ENCODE measurements at places on chromosomes 3 and 15.

DNA sequence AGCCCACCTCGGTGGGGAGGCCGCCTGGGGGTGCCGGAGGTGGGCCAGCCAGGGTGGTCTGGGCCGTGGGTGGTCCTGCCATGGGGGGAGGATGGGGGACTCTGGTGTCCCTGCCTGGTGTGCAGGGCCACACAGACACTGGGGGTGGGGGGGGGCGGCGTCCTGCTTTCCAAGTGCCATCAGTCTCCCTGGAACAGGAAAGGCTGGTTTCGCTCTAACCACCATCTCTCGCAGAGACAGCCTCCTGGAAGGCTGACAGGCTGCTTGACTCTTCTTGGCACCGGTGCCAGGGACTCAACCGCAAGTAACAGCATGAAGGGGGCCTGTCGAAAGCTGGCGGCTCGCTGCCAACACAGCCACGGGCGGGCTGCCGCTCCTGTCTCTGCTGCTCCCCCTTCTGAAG lies 40.3 kb downstream of the RGMA start:
- no peak for DNase-seq

DNA sequence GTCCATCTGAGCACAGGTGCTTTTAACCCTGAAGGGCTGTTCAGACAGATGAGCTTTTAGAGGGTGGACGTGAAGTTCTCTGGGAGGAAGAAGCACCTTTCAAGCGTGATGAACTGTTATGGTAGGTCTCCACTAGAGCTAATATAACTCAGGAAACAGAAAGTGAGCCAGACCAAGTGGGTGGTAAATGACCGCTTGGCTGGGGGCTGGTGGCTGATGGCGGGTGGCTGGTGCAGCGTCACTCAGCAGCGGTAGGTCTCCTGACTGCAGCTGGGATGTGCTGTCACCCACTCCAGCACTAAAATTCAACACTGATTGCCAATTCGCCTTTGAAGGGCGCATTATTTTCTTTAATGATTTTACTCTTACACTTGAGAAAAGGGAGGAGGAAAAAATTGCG lies 31.2 kb upstream of the LACTB start:
- no peak for DNase-seq

- no peak for DNase-seq
These were observed 73.1 kb downstream of the TFG start for GRCh38 chr3:100782348-100782747.

DNA sequence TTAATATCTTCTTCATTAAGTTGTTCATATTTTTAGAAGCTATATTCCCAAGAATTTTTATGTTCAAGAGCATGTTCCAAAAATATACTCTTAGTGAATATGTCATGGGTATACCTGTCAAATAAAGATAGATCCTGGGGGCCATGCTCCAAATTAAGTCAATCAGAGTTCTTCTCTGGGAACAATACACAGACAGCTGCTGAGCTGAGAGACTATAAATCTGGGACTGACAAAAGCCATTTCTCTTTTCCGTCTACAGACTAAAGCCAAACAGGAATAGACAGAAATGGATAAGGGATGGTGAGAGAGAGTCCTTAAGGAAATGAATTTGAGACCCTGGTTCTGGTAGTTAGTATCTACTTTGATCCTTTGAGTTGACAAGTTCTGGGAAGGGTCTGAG lies 465.1 kb upstream of the RASGRP1 start:
- DNase-seq: no peak

DNA sequence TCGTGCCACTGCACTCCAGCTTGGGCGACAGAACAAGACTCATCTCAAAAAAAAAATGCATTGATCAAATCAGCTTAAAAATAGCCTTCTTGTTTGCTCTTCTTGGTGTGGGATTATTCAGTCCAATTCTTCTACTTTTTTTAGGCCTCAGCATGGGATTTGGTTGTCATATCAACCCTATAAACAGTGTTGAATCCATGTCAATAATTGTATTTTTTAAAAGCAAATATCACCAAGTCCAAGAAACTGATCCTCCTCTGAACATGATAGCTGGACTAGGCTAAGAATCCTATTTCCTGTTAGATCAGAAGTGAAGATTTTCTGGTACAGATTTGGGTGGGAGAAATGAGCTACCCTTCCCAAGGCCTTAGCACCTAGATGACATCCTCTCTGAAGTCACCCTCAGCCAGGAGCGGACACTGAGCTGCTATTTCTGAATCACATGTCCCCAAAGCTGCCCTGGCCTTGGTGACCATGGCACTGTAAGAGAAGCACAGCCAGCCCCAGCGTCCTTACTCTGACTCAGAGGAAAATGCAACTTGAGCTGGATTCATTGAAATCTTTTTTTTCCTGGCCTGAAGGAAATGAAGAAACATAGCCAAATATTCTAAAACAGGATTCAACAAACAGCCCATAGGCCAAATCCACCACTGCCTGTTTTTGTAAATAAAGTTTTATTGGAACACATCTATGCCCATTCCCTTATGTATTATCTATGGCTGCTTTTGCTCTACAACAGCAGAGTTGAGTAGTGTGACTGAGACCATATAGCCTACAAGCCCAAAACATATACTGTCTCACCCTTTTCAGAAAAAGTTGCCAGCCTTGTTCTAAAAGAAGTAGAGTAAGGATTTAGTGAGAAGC lies 215.9 kb upstream of the CTDSPL start:
- DNase-seq: no peak

- DNase-seq: no peak
These were observed 62.7 kb downstream of the RHCG start for GRCh38 chr15:89433686-89434085.

DNA sequence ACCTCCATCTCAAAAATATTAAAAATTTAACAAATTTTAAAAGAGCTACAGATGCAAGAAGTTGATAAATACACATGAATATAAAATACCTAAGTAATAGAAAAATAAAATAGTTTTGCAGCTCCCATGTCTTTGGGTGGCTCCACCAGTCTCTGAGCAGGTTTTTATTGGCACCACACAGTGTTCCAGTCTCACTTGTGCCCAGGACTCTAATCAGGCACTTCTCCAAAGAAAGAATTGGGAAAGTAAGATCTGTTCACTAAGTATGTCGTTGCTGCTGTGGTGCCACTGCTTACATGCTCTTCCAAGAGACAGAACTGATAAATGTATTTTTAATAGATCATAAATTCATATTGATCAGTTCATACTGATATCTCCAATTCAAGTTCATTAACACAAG lies 92.5 kb upstream of the ABI3BP start:
- DNase-seq: no peak

DNA sequence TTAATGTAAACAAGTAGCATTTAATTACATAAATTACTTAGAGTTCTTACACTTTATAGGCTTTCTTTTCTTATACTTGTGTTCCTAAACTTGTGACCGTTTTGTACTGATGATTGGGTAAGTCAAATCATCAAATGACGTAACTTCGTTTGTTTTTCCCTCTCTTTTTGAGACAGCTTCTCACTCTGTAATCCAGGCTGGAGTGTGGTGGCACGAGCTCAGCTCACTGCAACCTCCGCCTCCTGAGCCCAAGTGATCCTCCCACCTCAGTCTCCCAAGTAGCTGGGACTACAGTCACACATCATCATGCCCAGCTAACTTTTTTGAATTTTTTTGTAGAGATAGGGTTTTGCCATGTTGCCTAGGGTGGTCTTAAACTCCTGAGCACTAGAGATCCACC lies 226.0 kb downstream of the TCF12 start:
- DNase-seq: no peak

DNA sequence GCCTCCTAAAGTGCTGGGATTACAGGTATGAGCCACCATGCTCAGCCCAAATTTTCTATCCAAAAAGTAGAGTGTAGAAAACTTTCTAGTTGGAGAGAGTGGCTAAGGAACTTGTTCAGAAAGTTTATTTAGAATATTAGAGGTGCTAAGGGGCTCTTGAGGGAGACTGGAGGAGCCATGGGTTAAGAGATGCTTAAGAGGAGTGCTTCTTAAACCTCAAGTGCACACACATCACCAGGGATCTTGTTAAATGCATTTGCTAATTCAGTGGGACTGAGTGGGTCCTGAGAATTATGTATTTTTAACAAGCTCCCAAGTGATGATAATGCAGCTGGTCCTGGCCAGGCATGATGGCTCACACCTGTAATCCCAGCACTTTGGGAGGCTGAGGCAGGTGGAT lies 29.7 kb upstream of the SLMAP start:
- DNase-seq: no peak

DNA sequence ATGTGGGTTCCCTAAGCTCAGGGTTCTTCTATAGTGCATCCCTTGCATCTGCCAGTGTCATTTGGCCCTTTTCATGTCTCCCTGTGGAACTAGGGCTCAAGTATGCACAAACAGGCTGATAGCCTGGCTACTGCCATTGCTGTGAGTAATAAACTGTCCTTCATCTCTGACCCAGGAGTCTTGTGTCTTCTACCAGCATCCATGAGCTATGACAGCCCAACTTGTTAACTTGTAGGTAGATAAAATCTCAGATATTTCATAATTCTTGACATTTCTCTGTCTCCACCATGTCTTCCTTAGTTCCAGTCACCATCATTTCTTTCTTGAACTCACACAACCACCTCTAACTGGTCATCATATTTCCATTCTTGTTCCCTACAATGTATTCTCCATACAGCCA lies 19.5 kb upstream of the BCL2L10 start:
- no peak for DNase-seq

GRCh38 chr3:120741320-120741719 lies 996 bp downstream of the RABL3 start:
- no peak for DNase-seq

- no peak for DNase-seq
These were observed 181.0 kb upstream of the PPP2R3A start for GRCh38 chr3:135784557-135784956.

DNA sequence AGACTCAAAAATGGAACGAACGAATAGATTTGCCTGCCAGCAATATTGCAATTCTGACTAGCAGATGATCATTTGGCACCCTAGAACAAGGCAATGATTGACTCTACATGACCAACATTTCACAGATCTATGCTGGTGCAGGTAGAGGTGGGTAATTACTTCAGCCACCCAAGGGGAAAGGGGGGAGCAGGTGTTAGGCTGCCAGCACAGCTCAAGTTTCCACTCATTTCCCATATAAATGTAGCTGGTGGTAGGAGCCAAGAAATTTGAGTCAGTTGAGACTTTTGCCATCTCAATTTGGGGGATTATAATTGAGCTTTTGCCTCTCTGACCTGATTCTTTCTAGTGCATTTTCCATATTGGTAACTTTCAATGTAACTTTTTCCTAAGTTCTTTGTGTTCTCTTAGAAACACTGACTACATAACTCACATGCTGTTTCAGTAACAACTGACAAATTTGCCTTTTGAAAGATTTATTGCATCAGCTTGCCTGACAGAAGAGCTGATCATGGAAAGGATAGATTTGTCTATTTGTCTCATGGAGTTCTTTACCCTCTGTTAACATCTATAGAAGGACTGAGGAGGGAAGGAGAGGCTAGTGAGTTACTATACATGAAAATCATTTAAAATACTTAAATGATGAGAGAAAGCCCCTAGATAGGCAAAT lies 902.5 kb downstream of the ZPLD1 start:
- DNase-seq: no peak

DNA sequence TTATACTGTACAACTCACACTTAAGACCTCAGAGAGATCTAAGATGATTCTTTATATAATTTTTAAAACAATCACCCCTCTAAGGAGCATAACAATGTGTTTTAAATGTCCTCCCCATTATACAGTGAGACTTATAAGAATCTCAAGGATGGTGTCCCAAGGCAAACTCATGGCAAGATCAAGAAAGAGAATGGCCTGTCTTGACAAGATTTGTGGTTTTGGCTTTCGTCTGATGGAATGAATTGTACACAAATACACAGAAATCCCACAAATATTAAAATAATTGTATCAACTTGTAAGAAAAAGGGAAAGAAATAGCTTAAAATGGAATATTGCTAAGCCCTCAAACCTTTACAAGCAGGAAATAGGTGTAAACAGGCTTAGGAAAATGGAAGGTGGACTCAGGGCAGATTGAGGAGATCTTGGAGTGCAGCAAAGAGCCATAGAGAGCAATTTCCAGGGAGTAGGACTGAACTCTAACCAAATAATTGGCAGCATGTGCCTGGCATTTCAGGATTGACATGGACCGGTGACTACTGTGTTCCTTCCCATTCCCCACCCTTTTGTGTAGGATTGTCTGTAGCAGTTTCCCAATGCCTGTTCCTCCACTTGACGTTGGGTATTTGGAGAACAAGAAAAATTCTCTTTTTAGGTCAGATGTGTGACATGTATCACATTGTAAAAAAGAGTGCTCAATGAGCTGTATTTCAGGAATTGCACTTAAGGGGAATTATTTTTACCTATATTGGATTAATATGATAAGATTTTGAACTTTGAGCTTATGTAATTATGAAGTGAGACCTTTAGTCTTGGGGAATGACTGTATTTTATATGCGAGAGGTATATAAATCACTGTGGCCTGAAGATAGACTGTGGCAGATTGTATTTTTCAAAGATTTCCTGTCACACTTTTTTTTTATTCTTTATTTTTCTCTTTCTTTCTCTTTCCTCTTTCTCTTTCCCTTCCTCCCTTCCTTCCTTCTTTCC lies 317.8 kb upstream of the SLITRK3 start:
- DNase-seq: no peak

DNA sequence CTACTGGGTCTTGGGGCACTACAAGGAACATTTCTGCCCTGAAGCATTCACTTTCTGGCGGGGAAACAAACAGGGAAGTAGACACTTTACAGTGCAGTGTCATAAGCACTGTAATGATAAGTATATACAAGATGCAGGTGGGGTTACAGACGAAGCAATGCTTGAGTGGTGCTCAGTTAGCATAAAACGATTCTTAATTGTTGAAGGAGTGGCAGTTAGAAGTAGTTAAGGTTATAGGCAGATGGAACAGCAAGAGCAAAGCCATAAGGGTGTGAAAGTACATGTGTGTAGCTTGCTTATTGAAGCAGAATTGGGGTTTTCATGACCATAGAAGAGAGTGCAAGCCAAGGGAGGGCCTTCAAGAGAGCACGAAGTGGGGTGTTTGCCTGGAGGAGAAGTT lies 46.2 kb downstream of the SLC25A26 start:
- DNase-seq: no peak

DNA sequence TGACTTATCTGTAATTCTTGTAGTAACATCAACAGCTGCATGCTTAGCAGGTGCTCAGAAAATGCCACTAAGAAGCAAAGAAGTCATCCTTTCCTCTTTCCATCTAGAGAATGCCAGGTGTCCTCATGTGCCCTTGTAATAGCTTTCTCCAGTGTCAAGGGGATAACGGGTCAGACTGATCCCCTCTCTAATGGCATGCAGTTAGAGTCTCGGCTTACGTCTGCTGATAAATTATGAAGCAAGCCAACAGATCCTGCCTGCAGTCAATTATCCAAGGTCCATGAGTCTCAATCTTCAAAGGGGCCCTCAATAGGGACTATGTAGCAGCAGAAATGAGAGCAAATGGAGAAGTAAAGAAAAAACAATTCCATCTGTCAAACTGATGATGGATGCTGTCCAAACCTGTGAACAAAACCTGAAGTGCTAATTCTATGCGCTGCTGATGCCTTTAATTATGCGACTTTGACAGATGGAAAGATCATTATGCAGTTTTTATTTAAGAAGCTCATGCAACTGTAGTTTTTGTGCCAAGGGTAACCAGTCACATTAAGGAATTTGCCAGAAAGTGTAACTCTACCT lies 162.8 kb upstream of the PEX5L start:
- no peak for DNase-seq

- DNase-seq: no peak
These were observed 1.2 kb downstream of the CHST2 start for GRCh38 chr3:143120716-143121240.

- DNase-seq: no peak
These were observed 291.1 kb upstream of the PDZRN3 start for GRCh38 chr3:73915886-73916285.

Measured in dorsolateral prefrontal cortex (tissue), 122 donors.